ENCODE measurements at places on chromosomes 7 and 10.
A peak's percentile ranks its signal among the peaks of the same experiment; 100 is the strongest.

DNA sequence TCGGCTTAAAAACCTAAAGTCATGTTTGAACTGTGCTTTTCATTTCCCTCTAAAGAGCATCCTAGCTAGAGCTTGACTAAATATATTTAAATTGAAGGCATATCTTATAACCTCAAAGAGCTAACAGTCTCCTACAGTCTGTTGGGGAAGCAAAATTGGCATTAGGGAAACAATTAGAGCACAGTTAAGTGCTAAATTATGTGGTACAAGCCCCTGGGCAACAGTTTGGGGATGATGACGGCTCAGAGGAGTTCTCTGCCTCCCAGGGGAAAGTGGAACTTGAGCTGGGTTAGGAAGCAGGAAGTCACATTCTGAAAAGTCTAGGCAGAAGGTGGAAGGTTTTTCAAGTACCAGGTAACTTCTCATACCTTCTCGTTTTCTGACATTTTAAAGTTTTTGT lies 18.6 kb upstream of the GOT1 start:
- DNase-seq: no peak

GRCh38 chr7:149209518-149210269 lies 14.3 kb downstream of the ZNF282 start:
- DNase-seq: no peak

DNA sequence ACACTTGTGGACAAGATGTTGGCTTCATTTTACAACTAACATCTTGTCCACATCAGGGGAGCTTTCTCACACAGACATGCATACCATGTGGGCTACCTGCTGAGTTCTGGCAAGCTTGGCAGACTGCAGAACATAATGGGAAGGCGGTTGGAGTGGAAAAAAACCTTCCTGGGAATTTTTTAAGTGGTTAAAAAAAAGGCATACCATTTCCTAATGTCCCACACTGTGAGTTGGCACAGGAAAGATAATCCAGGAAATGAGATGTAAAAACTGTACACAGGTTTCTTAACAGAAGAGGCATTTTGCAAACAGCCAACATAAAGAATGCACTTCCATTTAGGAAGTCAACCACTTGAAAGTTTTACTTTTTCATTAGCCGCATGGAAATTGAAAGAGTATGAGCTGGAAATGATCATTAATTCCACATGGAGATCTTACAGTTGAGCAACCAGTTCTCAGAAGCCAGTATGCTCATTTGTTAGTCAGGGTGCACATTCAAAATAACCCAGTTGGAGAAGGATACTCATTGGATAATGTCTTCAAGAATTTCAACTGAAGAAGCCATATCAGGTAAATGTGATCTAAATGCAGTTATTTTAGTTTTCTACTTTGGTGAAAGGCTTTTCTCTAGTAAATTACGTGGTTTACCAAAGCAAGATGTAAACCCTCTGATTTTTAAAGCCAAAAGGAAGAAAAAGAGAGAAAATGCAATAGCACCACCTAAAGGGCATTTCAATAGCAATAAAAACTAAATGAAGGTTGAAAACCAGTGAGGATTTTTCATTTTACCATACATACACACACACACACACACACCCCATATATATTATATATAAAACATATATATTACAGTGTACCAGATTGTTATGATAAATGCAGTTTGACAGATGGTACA lies 194.0 kb downstream of the TAX1BP1 start:
- no peak for DNase-seq

DNA sequence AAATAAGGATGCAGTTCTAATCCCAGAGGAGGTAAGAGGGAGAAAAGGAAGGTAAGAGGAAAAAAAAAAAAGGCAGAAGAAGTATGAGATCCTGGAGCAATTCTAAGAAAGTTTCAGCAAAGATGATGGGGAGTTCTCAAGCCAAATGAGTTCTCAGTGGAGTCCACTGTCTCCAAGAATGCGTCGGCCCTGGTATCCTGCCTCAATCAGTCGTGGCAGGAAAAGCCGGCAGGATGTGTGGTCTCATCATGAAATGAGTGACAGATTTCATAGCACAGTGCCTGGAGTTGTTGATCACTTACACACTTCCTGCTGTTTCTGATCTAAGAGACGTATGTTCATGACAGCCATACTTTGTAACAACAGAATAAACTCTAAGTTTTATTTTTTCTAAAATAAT lies 554.9 kb downstream of the NXPH1 start:
- no peak for DNase-seq

DNA sequence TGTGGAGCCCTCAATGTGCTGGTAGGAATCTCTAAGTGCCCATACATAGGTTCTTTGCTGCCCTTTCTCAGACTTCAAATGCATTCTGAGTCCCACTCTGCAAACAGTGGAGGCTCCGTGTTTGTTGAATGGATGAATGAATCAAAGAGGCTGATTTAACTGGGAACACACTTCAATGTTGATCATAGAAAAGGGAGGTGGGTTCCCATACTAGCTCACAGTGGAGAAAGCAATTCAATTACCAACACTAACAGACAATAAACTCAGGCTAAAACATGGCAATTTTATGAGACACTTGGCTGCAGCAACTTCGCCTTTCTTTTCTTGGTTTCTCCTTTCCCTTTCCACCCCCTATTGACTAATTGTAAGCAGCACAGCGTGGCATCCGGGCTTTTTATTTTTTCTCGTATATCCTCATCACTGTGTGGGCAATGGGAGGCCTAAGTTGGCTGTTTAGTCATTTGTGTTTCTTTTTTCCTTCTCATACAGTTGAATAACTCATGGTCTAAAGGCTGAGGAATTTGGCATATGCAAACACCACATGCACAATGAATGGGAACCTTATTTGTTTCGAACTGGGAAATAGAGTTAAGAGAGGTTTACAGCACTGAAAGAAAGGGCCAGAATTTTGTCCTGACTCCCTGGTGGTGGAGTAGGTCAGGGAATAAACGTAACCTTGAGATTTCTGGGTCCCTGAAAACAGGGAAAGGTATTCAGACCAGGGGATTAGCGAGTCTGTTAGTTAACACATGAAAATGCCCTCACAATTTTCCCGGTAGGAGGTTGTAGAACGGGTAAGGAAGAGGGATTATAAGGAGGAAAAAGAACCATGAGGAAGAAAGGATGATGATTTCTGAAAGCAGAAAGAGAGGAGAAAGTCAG lies 858.5 kb downstream of the KCNMA1 start:
- DNase-seq: no peak

DNA sequence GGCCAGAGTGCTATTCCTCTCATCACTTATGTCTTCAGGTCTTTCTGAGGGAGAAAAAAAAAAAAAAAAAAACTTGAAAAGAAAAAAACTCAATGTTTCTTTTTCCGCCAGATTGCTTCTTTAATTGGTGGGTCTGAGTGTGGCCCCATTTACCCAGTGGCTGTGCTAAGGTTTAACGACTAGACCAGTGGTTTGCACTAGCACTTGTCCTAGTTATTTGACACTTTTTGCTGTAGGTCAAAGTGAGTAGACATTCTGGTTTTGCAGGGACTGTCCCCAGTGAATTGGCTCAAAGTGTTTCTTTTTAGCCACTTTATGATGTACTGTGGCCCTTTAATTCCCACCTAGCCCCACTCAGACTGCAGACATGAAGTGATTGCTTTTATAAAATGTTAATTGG lies 273.3 kb downstream of the PTEN start:
- DNase-seq: no peak

- DNase-seq: no peak
Observed at GRCh38 chr10:98456686-98457482, 10.1 kb upstream of the HPS1 start.

DNA sequence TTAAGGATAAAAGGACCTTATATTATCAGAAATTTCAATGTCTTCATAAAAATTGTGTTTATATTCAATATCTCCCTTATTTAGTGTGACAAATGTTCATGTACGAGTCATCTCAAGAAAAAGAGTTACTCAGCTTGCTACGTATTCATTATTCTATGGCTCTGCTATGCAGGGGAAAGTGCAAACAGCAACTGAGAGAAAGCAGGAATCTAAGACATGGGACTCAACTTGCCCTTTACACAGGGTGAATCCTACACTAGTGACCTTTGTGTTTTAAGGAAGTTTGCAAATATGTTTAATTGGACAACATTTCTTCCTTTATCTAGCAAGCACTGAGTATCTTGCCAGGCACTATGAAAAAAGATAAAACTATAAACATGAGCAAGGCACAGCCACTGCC lies 104.7 kb downstream of the NPSR1 start:
- DNase-seq: no peak

GRCh38 chr7:28536259-28536658 lies 123.9 kb downstream of the CREB5 start:
- no peak for DNase-seq

- DNase-seq: peak; percentile 70
Observed at GRCh38 chr7:149239345-149240143, at the start of gene ZNF212. Gene ZNF212, plus strand, starts transcription at chr7:149239651. Its CDS starts 128 bp downstream, at chr7:149239779.

DNA sequence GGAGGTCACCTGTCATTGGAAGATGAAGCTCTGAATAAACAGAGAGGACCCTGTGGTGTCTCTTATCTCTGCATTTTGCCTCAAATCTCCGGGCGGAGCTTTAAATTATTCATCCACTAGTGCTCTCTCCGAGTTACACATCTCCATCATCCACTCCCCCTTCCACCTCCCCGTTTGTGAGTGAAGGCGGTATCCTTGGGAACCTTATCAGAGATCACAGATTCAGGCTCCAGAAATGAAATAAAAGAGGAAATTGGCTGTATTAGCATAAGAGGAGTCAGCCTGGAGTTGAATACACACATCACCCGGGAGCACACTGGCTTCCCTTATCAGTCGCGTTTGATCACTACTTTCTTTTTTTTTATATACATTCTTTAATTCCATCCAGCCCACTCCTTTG lies 1184.8 kb downstream of the GATA3 start:
- DNase-seq: no peak

DNA sequence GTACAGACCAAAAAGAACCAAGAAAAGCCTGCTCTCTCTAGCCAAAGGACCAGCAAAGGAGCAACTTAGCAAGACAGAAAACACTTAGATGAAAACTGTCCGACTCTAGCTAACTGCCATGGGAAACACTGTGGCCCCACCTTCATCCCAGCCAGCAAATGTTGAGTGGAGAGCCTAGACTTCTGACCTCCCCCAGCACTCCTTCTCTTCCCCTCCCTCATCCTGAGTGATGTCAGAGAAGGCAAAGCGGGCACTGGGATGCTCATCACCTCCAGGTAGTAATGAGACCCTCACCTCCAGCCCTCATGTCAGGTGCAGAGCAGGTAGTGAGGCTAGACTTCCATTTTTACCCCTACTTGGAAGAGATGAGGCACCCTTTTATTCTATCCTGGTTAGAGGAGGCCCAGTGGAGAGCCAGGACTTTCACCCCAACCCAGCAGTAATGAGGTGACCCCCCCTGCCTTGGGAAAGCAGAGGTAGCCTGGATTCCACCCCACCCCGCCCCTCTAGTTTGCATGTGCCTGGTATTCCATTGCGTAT lies 16.9 kb downstream of the CUZD1 start:
- no peak for DNase-seq

DNA sequence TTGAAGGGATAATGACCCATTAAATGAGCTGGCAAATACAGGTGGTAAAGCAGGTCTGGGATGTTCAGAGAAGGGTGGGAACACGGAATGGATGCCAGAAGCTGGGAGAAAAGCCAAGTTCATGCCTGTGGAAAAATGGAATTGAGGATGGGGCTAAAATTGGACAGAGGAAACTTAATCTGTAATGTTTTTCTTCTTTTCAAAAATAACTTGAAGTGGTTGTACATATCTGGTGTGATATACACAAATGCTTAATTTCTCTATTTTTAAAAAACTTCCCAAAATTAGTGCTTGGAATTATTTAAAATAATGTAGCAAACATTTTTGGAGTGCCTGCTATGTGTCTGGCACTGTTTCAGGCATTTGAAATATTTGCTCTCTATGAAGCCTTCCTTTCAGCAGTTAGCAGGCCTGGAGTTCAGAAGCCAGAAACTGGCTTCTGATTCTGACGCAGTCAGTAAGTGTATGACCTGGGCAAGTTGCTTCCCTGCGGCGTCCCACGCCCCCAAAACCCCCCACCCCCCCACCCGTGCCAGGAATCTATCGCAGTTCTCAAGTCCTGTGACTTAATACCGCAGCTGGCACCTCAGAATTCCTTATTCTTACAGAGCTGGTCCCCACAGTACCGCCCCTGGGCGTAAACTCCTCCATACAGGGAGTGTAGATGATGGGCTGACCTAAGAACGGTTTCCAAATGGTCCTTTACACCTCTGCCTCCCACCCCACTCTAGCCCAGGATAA lies 828 bp upstream of the MALSU1 start:
- DNase-seq: no peak

GRCh38 chr10:94402204-94402842 lies at the start of gene TBC1D12:
Gene TBC1D12, plus strand, starts transcription at chr10:94402541. Its CDS starts 73 bp downstream, at chr10:94402614.
- peak; percentile 91 for DNase-seq

- no peak for DNase-seq
Observed at GRCh38 chr7:39321909-39322498, 244.2 kb upstream of the YAE1 start.

DNA sequence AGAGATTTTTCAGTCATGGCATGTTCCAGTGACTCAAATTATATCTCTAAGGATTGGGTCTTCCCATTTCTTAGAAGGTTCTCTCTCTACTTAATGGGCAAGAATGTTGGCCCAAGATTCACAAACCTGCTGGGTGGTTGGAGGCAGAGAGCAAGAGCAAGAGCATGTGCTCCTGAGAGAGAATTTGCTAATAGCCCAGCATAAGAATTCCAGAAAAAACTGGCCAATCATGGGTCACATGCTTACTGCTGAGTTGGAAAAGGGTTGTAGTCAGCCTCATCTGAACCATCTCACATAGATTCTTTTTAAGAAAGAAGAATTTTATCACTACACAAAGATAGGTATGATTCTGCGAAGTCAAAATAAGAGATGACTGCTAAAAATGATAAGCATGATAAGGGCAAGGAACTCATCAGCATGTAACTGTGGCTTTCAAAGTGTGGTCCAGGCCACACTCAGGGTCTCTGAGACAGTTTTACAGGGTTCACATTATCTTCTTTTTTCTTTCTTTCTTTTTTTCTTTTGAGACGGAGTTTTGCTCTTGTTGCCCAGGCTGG lies 8.2 kb upstream of the VCL start:
- DNase-seq: no peak

DNA sequence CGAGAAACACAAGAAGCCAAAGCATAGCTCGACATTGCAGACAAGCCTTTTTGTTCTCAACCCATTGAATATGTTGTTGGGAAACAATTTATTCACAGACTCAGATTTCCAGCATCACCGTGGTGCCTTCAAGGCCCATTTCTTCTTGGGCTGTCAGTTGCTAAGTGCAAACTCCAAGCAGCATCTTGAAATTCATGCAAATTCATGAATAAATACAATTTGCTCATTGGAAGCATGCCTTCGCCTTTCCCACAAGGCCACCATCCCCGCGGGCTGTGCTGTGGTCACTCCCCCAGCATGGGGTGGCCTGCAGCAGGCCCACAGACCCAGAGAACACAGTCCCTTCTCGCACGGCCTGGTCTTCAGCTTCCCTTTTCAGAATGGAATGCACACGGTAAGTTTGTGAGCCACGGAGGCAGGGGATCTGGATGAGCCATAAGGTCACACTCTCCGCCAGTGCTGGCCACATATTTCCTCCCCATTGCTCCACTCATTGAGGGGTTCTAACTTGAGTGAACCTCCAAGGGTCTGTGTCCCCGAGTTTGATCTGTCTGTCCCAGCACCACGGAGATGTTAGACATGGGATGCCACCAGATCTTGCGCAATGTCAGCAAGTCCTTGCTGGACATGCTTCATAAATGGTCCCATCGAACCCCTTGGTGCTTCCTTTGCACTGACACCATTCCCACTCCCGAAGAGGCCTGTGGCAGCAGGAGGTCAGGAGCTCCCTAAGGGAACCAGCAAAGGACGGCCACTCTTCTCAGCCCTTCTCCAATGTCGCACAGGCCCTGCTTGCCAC lies 109.5 kb downstream of the GFRA1 start:
- no peak for DNase-seq

GRCh38 chr7:12091231-12091630 lies 119.9 kb upstream of the TMEM106B start:
- DNase-seq: no peak
